ENCODE measurements at places on chromosomes 12 and 14.

GRCh38 chr12:113405694-113406093 is 2.0 kb upstream of the SDS start:
- no peak for DNase-seq

- DNase-seq = no peak
Measured at GRCh38 chr14:75341620-75342019, 63.0 kb downstream of the FOS start.

DNA sequence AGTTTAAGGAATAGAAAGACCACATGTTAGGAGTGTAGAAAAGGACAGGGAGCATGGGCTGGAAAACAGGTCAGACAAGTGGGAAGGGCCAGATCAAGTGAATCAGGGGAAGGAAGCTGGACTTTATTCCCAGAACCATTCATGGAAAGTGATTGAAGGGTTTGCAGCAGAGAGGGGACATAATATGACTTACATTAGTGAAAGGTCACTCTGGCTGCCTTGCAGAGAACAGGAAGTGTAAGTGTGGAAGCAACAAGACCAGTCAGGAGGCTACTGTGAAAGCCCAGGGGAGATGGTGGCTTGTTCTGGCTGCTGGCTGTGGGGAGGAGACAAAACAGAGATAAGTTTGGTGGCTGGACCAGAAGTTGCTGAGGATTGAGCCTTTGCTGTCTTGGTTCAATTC is 69.1 kb downstream of the VCPKMT start:
- DNase-seq = no peak

GRCh38 chr14:55133416-55133815 is 4.4 kb downstream of the LGALS3 start:
- no peak for DNase-seq

DNA sequence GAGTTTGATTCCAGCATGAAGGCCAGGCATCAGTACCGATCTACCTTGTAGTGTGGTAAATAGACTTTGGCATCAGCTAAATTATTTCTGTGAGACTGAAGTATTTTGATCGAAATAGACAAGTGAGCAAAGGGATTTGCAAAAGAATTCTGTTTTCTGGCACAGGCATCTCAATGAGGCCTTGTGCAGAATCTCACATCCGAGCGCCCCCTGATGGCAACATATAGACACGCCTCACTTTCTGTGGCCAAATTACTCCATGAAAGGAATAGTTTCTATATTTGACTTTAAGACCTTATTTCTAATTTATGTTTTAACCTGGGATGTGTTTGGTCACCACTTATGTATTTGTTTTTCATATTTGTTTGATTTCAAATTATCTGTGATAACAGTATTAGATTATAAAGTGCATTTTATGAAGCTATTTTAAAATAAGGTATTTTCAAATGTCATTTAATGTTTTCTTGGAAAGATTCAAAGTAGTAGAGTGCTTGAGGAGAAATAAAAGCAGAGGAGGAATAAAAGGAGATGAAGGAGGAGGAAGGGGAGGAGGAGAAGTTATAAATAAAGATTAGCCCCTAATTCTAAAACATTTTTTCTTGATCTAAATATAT is 731.9 kb downstream of the NRXN3 start:
- peak; percentile 11 for DNase-seq

- no peak for DNase-seq
Measured at GRCh38 chr14:98181768-98182167, 1090.2 kb downstream of the BCL11B start.

DNA sequence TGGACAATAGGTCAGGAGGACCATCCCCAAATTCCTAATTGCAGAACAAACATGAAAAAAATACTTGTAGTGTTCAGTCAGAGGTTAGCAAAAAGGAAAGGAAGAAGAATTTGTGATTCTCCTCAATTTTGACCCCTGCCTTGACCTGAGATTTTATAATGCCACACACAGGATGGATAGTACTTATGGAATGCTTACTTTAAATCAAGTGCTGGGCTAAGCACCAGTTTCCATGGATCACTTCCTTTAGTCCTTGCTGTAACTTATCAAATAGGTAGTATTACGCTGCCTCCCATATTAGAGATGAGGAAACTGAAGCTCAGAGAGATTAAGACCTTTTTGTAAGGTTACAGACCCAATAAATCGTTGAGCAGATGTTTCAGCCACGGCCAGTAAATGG is 81.2 kb upstream of the OVCH1 start:
- DNase-seq = no peak

GRCh38 chr12:66131067-66131688 is 628 bp upstream of the LLPH start:
- no peak for DNase-seq

GRCh38 chr14:21019366-21019765 is 5.5 kb downstream of the NDRG2 start:
- no peak for DNase-seq

GRCh38 chr14:102601378-102601925 is 9.0 kb downstream of the RCOR1 start:
- no peak for DNase-seq

- DNase-seq = no peak
Measured at GRCh38 chr12:65953631-65954030, 129.3 kb downstream of the HMGA2 start.

GRCh38 chr14:99660006-99660566 is 15.2 kb downstream of the HHIPL1 start:
- DNase-seq = no peak

- DNase-seq = peak; percentile 10
Measured at GRCh38 chr14:97634751-97635150, 837.6 kb downstream of the VRK1 start.

DNA sequence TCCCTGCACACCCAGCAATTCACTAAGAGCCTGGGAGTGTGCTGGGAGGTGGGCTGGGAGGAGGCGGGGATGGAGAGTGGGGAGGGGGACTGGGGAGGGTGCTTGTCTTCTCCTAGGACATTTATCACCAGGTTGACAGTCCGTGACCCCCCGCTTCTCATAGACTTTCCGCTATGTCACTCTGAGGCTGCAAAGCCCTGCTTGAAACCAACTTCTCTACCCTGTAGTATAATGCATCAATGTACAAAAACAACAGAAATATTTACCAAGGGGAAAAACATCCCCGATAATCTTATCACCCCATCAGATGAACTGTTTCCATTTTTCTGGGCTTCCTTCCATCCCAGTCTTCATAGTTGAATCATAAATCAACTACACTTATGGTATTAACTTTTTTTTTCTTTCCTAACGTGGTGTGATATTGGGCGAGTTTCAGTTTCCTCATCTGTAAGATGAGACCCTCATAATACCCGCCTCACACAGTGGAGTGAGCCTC is 28.6 kb upstream of the BATF start:
- peak; percentile 35 for DNase-seq

GRCh38 chr12:55843431-55843830 is 695 bp upstream of the MMP19 start:
- no peak for DNase-seq

- DNase-seq = no peak
Measured at GRCh38 chr14:36517242-36518030, 2.6 kb downstream of the NKX2-1 start.

DNA sequence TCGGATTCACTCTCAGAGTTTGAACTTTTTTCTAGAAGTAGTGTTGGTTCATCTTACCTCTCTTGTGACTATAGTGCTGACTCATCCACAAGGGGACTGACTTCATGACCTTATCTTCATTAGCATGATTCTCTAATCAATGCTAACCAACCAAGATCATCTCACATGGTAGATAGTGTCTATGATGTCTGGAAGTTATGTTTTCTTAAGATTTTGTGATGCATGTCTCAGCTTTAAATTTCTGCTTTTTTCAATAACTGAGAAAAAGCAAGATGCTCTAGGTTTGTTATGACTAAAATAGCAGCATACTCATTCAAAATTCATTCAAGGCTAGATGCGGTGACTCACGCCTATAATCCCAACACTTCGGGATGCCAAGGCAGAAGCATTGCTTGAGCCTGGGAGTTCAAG is 12.3 kb upstream of the SLC35E3 start:
- DNase-seq = no peak

DNA sequence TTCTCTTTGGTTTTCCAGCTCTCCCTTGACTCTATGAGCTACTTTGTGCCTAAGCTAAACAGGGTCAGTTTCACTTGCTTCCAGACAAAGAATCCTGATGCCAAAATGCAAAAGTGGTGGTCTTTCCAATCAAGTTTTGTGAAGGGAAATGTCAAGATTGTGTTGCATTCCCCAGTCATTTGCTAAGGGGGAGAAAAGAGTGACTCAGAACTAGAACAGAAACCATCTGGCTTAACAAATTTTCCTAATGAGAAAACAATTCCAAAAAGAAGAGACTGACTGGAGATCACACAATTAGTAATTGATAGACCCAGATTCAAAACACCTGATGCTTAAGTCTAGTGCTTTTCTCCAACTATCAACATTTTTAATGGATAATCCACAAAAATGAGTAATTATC is 235.1 kb upstream of the DIO2 start:
- DNase-seq = no peak

- no peak for DNase-seq
Measured at GRCh38 chr12:50151047-50151687, 16.0 kb downstream of the CERS5 start.

- DNase-seq = no peak
Measured at GRCh38 chr12:100652488-100652887, 79.0 kb downstream of the GAS2L3 start.

GRCh38 chr12:26633591-26634210 is 199.3 kb downstream of the ITPR2 start:
- no peak for DNase-seq

DNA sequence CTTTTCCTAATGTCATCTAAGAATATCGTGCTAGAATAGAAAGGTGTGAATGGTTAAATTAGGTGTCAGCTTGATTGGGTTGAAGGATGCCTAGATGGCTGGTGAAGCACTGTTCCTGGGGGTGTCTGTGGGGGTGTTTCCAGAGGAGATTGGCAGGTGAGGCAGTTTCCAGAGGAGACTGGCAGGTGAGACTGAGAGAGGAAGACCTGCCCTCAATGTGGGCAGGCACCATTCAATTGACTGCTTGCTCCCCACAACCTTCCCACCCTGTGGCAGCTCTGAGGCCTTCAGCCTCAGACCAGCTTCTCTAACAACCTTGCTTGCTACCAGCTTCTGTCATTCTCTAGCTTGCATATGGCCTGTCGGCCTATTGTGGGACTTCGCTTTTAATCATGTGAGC is 9.2 kb downstream of the RNASE9 start:
- no peak for DNase-seq
